Sigmoid colon (tissue), 7 donors: ENCODE measurements at places on chromosomes 5 and 9. TPM values are rescaled to one million over a fixed set of nuclear protein-coding genes. Genes with fewer than 3 reads are reported as not detected.

The ARL14EPL gene
- total RNA-seq, result not detected

The LMBRD2 gene
- total RNA-seq, result 16.1 TPM

The GGTA1 gene
- total RNA-seq, result 7.2 TPM

The PCDHB2 gene
- 5.7 TPM for total RNA-seq

The SMC2 gene
- 8.3 TPM for total RNA-seq

The FSD1L gene
- total RNA-seq, result 6.4 TPM

- no peaks in the 10 kb centered on the region for H3K27me3 ChIP-seq
- H3K27ac ChIP-seq, result peak within 1 kb of the TSS; percentile 71
- no peaks in the 10 kb centered on the region for H3K36me3 ChIP-seq
These were observed at the start of gene TTC23L for GRCh38 chr5:34838785-34839714. Gene TTC23L, plus strand, starts transcription at chr5:34839164. Its CDS starts 1,508 bp downstream, at chr5:34840672.

GRCh38 chr9:4938496-4938895 lies 46.6 kb upstream of the JAK2 start:
- H3K27me3 ChIP-seq, result no peaks in the 10 kb centered on the region
- no peak for DNase-seq
- peaks cover 13% of the 10 kb centered on the region for H3K4me1 ChIP-seq

- no peak overlapping the region for H3K4me3 ChIP-seq
- no peak overlapping the region for H3K27ac ChIP-seq
- H3K27me3 ChIP-seq, result no peaks in the 10 kb centered on the region
These were observed 4.7 kb downstream of the PCYOX1L start for GRCh38 chr5:149362541-149362940.

DNA sequence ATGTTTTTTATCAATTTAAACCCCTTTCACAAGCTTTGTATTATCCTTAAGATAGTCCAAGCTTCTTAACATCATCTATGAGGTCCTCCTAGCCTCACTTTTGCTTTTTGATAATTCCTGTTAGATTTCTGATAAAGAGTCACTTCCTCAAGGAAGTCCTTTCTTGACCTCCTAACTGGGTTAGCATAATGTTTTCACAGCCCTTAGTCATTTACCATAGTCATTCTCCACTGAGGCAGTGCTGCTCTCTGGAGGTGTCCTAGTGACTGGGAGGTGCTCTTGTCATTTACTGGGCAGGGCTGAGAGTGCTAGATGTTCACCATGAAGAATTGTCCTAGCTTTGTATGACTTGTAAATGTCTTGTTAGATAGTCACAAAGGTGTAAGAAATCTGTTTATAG lies 26.4 kb downstream of the TNPO1 start:
- H3K36me3 ChIP-seq, result no peaks in the 10 kb centered on the region
- no peak overlapping the region for H3K27ac ChIP-seq
- no peak overlapping the region for H3K4me3 ChIP-seq
- H3K4me1 ChIP-seq, result peaks cover 49% of the 10 kb centered on the region
- no peak for DNase-seq

GRCh38 chr5:104266161-104266560 lies 703.6 kb upstream of the NUDT12 start:
- H3K36me3 ChIP-seq, result no peaks in the 10 kb centered on the region
- H3K4me1 ChIP-seq, result no peaks in the 10 kb centered on the region
- no peaks in the 10 kb centered on the region for H3K27me3 ChIP-seq

DNA sequence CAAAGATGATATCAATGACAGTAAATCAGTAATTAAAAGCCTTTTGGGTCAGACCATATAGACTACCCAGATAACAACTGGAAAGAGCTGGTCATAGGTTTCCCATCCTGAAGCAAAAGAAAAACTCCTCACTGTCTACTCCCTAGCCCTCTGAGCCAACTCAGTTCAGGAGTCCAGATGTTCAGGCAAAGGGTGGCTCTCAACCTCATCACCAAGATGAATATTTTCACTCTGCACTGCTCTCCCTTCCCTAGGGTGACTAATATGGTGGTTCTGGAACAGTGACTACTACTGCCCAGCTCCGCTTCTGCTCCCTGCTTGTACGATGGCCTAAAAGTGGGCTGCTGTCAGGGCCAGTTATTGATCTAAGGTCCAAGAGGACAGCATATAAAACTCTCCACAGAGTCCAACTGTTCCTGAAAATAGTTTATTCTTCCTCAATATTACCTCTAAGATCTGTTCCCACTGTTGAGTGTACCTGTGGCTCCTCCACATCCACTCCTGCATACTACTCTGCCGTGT lies 263.4 kb upstream of the SLC30A5 start:
- no peak overlapping the region for H3K4me3 ChIP-seq
- no peak overlapping the region for H3K27ac ChIP-seq
- H3K4me1 ChIP-seq, result no peaks in the 10 kb centered on the region
- no peaks in the 10 kb centered on the region for H3K27me3 ChIP-seq

GRCh38 chr5:95842854-95843544 lies 20.5 kb upstream of the GLRX start:
- no peaks in the 10 kb centered on the region for H3K4me1 ChIP-seq
- DNase-seq, result peak; percentile 74
- H3K36me3 ChIP-seq, result no peaks in the 10 kb centered on the region
- no peak overlapping the region for H3K4me3 ChIP-seq
- no peaks in the 10 kb centered on the region for H3K27me3 ChIP-seq
- H3K27ac ChIP-seq, result no peak overlapping the region
